ENCODE measurements at places on chromosomes 12 and 14. TPM values are rescaled to one million over a fixed set of nuclear protein-coding genes. Genes with fewer than 3 reads are reported as not detected.
A peak's percentile ranks its signal among the peaks of the same experiment; 100 is the strongest.

- DNase-seq = no peak
These were observed 53.8 kb upstream of the KCNJ8 start for GRCh38 chr12:21828136-21828775.

DNA sequence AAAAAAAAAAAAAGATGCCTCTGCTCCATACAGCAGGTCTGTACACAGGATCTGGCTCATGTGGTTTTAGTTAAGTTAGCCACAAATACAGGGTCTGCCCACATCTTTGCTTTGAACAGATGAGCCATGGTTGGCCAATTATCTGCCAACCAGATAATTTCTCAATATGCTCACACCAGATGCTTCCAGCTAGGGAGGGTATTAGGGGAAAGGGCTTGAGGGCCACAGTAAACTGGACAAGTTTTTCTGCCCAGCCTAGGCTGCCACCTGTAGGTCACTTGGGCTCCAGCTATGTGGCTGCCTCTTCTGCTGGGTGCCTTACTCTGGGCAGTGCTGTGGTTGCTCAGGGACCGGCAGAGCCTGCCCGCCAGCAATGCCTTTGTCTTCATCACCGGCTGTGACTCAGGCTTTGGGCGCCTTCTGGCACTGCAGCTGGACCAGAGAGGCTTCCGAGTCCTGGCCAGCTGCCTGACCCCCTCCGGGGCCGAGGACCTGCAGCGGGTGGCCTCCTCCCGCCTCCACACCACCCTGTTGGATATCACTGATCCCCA, 776 bp downstream of the RDH5 start:
- DNase-seq = peak; percentile 95

GRCh38 chr12:38921025-38921677, 15.8 kb upstream of the CPNE8 start:
- DNase-seq = peak; percentile 72

Gene KRT78
- total RNA-seq = not detected
